HL-60 (cell line): ENCODE measurements at places on chromosomes 11 and 22.

GRCh38 chr11:14331476-14332136, 27.4 kb downstream of the RRAS2 start:
- DNase-seq, result no peak

DNA sequence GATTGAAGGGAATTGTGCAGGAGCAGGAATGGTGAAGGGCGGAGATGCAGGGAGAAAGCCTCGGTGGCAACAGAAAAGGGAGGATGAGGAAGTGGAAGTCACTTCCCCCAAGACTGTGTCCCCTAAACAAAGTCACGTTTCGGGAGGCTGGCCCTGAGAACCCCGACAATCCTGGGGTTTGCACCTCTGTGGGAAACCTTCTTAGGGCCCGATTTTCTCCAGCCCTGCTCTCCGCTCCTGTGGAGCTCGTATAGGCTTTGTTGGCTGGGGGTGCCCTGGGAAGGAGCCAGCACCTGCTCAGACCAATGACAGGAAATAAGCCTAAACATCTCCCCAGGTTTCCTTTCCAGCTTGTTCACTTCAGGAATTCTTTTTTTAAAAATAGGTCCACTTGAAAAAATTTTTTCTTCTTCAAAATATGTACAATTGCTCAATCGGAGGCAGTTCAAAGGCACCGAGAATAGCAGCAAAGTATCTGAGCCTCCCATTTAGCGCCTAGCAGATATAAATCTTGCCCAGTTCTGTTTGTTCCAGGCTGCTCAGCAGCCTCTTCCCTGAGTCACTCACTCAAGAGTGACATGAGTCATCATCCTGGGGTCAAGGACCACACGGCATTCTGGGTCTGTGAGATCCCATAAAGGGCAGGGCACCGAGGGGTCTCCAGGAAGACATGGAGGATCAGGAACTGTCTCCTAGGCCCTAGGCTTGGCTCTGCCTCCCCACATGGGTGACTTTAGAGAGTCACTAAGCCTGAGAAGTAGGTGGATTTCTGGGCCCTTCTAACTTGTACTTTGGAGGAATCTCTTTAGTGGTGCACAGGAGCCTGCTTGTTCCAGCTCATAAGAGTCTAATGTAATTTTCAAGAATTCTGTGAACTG, 34.0 kb downstream of the IRAG1 start:
- peak; percentile 71 for DNase-seq

- DNase-seq, result peak; percentile 52
These were observed 14.9 kb downstream of the DCPS start for GRCh38 chr11:126318574-126319373.

DNA sequence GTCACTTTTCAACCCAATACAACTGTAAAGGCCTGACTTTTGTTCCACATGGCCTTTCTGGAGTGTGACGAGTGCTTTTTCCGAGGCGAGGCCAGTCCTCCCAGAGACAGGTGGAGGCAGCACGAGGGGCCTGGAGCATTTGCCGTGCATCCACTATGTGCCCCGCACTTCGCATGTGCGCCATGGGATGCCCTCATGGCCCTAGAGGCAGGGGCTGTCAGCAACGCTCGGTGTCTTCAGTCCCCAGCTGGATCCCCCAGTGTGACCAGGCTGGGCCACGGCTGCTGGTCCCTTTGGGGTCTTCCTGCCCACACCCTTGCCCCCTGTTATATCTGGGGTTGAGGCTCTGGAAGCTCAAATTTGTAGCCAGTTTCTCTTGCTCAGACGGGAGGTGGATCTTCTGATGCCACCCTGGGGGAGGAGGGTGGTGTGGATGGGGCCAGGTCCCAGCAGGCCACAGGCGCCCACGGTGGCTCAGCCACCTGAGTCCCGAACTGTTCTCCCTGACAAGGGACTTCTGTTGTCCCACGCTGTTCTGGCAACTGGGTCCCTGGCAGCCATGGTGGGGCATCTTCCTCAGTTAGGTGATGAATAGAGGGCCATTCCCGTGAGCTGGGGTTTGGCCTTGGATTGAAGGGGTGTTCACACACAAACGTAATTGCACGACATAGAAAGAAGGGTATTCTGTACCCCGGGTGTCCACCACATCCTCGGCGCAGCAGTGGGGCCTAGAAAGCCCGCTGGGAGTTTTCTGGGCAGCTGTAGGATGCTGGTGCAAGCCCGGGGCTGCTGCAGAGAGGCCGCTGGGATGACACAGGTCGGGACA, 100.9 kb downstream of the CTTN start:
- DNase-seq, result no peak

GRCh38 chr11:86810288-86810687, 9.9 kb downstream of the PRSS23 start:
- DNase-seq, result no peak

- no peak for DNase-seq
These were observed 683.3 kb downstream of the LUZP2 start for GRCh38 chr11:25180187-25180586.

DNA sequence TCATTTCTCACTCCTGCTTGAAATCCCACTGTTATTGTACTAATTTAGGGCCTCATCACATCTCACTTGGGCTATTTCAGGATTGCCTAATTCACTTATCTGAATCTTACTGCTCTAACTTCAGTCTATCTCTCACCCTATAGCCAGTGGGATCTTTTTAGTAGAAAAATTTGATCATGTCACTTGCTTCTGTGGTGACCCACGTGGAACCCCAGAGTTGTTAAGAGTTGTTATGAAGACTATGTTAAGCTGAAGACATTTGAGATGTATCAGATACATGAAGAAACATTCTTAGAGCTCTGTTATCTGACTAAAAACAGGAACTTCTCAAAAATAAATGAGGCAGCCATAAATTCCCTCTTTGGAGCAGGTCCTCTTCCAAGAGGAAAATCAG, 1375.6 kb upstream of the TENM4 start:
- no peak for DNase-seq

- DNase-seq, result no peak
These were observed 6.6 kb downstream of the RASSF10 start for GRCh38 chr11:13015753-13016152.

DNA sequence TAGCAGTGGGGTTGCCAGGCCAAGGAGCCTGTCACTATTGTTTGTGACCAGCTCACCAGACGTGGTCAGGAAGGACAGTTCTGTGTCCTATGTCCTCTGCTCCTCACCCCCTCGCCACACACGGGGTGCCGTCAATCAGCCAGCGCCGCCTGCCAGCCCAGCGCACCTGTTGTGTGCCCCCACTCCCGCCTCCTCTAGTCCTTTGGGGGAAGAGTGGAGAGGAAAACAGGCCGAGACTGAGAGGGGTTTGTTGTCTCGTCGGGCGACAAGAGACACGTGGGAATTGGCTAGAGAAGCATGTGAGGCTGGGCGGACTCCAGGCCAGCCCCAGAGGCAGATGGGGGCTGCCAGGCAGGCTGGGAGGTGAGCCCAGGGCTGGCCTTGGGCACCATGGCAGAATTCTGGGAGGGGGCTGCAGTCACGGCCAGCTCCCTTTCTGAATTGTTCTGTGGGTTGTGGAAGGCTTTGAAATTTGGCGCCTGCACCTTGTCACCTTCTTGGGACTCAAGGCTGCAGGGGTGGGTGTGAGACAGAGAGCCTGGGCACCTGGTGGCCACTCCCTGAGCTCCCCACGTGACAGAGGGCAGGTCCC, 3.1 kb upstream of the KCNQ1OT1 start:
- no peak for DNase-seq

DNA sequence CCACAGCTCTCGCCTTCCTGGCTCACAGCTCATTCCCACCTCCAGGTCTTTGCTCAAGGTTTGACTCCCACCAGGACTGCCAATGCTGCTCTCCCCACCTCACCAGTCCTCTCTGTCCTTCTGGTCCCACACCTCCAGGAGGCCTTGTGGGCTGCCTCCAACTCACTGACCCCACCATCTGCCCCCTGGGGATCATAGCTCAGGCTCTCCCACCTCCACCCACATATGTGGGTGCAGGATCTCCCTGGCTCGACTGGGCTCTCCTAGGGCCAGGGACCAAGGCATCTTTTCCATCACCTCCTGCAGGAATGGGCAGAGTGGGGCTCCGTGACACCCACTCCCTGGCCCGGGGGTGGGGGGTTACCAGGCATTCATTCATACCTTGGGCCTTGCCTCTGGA, 13.8 kb upstream of the SSTR3 start:
- DNase-seq, result no peak

GRCh38 chr11:117189941-117190544, 9.1 kb upstream of the TAGLN start:
- no peak for DNase-seq

DNA sequence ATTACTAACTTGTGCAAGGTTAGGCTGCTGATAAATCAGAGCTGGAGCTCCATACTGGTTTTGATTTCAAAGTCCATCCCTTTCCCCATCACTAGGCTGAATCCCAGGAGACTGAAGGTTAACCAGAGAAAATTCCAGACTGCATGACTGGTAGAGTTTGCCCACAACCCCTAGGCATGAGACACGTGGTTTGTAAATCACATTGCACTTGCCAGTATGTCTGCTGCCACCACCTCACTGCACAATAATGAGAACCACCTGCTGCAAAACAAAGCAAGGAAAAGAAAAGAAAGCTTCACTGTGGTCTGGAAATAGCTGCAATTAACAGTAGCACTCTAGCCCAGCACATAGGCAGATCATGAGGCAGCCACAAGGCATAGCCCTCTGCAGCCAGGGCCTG, 67.6 kb upstream of the NTM start:
- no peak for DNase-seq

- DNase-seq, result no peak
These were observed 19.2 kb upstream of the ADSL start for GRCh38 chr22:40326905-40327735.

GRCh38 chr11:12179531-12179930, 69.1 kb downstream of the MICAL2 start:
- no peak for DNase-seq

DNA sequence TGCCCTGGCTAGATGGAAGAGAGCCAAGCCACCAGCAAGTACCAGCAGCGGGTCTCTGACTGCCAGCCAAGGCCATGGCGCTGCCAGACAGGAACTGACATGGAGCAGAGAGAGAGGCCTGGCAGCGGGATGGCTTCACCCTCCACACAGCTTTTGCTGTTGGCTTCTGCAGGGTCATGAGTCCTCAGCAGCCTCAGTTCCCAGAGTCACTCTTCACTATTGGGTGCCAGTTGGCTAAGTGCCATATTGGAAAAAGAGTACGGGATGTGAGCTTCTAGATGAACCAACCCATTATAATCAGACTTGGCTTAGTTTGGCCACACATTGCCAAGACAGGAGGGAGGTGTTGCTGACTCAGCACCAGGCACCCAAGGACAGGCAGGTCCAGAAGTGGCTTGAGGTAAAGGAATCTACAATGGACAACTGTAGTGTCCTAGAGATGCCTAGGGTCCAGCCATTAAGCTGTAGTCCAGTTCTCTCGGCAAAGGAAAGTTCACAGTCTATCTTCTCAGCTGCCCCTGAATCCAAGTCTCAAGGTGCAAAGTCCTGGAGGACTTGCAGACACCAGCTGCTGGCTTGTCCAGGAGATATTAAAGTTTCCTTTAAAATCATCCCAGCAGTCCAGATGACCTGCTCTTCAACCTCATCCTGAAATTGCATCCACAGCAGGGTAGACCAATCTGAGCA, 40.7 kb upstream of the POU2AF1 start:
- no peak for DNase-seq

DNA sequence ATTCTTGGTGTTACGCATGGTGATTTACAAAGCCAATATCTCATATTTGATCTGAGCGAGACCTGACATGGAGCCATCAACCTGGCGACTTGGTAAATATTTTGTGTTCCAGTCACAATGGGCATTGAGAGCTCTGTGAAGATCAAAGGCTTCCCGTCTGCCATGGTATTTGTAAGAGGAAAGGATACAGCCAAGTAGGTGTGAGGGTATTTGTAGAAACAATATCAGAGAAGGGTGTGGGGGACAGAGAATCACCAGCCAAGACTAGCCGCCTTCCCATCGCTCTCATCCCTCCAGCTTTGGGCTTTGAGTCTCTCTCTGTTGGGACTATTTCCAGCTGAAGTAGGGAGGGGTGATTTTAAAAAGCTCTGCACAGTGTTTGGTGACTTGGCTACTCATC, 173.4 kb upstream of the BDNF start:
- DNase-seq, result no peak

- DNase-seq, result no peak
These were observed 63.6 kb upstream of the PPARA start for GRCh38 chr22:46086577-46087335.

- DNase-seq, result peak; percentile 36
These were observed 33.1 kb downstream of the TNRC6B start for GRCh38 chr22:40210818-40211217.

GRCh38 chr22:46545086-46545792, 7.8 kb upstream of the CELSR1 start:
- DNase-seq, result no peak

GRCh38 chr11:43282607-43283440, 29.0 kb upstream of the API5 start:
- no peak for DNase-seq

DNA sequence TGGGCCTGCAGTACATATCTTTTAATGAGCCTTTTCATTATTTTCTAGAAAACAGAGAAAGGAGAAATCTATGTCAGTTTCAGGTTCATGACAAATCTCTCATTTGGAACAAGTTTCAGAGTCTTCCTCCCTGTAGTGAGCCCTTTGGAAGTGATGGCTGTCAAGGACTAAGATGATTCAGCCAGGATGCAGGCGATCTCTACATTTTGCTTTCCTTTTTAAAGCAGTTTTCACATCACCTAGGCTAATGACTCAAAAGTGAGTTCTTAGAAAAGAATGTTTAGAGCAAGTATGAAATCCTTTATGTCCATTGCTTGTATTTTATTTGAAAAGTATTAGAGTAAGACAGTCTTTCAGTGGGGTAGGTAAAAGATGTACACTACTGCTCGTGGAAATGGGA, 130.1 kb downstream of the TRPC6 start:
- DNase-seq, result no peak
